ENCODE measurements at places on chromosomes 6 and 20. TPM values are rescaled to one million over a fixed set of nuclear protein-coding genes. Genes with fewer than 3 reads are reported as not detected.

OGFRL1 gene
- 34.3 TPM for total RNA-seq

PI16 gene
- 29.9 TPM for total RNA-seq

CENPQ gene
- total RNA-seq = 14.1 TPM

BANF2 gene
- not detected for total RNA-seq

DNPH1 gene
- 18.1 TPM for total RNA-seq

DNA sequence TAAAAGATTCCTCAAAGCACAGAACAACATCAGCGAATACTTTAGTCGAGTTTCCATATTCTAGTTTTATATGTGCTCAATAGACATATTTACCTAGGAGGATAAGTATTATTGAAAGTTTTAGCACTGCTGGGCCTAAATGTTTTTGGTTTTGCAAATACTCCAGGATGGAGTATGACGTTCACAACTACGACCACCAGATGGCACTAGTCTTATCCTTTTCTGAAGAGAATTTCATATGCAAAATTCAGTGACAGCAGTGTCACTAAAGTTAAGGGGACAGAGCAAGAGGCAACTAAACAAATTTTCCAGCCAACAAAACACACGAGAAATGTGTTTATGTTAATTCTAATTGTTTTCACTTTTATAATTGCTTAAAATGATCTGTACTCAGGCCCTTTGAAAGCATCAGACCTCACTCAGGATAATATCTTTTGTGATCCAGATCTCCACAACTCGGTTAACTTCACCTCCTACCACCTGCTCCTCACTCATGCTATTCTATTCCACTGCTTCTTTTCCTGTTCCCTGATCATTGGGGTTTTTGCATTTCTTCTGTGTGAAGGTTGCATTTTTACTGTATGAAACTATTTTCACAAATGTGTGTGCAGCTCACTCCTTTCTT is 220.8 kb downstream of the TRDN start:
- DNase-seq = peak; percentile 63

GRCh38 chr6:36986704-36987047 is 680 bp upstream of the MTCH1 start:
- no peak for DNase-seq

DNA sequence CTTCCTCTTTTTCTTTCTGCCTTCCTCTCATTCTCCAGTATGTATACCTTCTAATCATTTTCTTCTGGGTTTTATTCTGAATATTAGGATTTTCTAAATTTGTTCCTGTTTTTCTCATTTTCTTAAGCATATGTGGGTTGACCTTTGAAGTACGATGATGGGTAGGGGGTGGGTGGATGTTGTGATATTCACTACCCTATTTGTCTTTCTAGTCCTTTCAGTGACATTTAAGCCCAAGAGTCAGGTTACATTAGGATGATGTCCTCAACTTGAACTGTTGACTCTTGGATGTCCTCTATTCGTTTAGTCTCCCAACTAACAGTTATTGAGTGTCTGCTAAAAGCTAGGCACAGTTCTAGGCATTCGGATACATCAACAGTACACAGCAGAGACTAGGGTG is 7.3 kb downstream of the ABT1 start:
- DNase-seq = no peak

- no peak for DNase-seq
These were observed 78.0 kb downstream of the MDGA1 start for GRCh38 chr6:37619641-37620040.

- DNase-seq = no peak
These were observed 695.2 kb downstream of the QKI start for GRCh38 chr6:164109770-164110140.

Measured in spinal cord (tissue), 10 donors.